ENCODE measurements at places on chromosomes 2 and 18.

DNA sequence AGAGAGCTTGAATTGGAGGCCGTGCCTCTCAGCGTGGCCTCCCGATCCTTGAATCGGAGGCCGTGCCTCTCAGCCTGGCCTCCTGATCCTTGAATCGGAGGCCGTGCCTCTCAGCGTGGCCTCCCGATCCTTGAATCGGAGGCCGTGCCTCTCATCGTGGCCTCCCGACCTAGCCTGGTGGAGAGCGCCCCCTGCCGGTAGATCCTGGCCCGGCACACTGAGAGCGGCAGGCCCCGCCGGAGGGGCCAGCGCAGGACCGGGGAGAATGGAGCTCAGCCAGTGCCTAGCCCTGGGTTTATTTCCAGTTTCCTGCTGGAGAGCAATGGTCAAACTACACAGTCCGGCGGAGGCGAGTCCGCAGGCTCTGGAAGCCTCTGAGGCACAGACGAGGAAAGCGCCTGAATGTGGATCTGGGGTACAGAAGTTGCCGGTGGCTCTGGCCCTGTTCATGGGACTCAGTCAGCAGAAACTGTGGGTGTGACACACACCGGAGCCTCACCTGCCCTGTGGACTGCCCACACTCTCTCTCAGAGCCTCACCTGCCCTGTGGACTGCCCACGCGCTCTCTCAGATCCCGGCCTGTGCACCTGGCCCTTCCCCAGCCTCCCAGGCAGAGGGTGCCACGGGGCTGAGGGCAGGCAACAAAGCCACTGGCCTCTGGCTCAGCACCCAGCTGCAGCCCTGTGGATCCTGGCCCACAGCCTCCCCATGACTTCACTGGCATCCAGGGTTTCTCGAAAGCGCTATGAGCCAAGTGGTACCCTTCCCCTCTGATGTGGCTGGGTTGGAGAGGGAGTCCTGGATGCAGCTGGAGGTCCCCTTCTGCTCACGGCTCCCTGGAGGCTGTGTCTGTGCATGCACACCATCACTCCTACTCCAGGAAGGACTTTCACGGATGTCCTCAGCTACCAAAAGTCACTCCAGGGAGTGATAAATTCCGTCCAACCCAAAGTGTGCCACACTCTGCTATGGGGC lies 1.5 kb downstream of the IL36B start:
- DNase-seq: no peak

GRCh38 chr2:85914922-85915321 lies 26.1 kb upstream of the ST3GAL5 start:
- DNase-seq: no peak

GRCh38 chr2:61469424-61470121 lies 1.3 kb downstream of the USP34 start:
- DNase-seq: no peak

- DNase-seq: no peak
Measured at GRCh38 chr2:214322662-214323061, 88.2 kb upstream of the VWC2L start.

DNA sequence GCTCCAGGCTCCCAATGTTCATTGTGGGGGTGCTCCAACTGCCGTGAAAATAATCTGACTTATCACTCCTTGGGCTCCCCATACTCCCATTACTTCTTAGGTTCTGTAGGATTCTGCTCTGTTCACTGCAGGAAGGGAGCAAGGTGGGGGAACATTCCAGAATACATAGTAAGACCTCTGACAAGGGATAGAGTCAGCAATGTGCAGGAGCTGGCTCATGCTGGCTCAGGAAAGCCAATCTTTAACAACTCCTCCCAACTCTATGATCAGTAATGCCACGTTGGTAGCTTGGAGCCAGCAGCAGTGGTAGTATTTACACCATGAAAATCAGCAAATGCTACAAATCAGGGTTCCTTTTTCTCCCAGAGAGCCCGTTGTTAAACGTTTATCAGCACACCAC lies 44.4 kb downstream of the FECH start:
- no peak for DNase-seq

GRCh38 chr2:94960266-94960665 lies 65.2 kb upstream of the MAL start:
- DNase-seq: no peak

GRCh38 chr2:124402274-124402673 lies 377.2 kb downstream of the CNTNAP5 start:
- DNase-seq: no peak

- no peak for DNase-seq
Measured at GRCh38 chr2:164725542-164725941, 104.3 kb upstream of the GRB14 start.

DNA sequence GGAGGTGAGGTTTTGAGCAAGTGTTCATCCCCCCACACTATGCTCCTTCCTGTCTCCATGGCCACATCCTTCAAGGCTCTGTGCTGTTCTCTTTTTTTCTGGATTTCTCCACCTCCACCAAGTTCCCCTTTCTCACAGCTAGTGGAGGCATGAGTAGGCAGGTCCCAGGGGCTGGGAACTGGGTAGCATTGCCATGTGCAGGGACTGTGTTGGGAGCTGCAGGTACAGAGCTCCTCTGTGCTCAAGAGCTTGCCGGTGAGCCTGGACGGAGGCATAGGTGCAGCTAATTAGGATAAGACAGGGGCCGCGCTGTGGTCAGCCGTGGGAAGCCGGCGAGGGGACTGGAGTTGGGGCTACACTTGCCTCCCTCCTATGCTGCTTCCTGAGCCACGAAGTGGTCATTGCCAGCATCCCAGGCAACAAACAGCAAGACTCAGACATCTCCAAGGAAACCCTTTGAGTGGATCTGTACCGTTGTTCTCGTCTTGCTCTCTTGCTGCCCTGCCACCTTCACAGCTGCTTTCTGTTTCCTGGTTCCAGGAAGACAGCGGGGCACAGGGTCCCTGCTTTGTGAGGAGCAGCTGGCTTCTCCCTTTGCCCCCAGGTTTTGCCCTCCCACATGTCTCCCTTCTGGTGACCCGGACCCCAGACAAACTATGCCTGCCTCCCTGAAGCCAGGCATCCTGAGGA lies 36.9 kb downstream of the ATOH8 start:
- peak; percentile 27 for DNase-seq

Data from common myeloid progenitor, CD34-positive (primary cell).